Esophagus squamous epithelium (tissue), 5 donors: ENCODE measurements at places on chromosomes 12 and 14. TPM values are rescaled to one million over a fixed set of nuclear protein-coding genes. Genes with fewer than 3 reads are reported as not detected.
A peak's percentile ranks its signal among the peaks of the same experiment; 100 is the strongest.

DNA sequence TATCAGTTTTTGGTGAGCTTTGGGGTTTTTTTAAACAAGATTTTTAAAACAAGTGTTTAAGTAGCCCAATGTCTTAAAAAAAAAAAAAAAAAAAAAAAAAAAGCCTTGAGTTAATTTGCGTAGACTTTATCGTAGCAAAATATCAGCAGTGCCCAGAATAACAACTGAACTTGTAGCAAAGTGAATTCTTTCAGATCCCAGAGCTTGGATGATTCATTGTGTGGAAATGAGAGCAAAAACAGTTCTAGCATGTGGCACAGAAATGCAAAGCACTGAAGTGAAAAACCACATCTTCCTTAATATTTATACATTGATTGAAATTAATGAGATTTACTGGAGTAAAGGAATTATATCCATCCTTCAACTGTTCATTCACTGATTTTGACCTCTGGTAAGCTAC, 258.1 kb downstream of the EGLN3 start:
- no peak for DNase-seq

DNA sequence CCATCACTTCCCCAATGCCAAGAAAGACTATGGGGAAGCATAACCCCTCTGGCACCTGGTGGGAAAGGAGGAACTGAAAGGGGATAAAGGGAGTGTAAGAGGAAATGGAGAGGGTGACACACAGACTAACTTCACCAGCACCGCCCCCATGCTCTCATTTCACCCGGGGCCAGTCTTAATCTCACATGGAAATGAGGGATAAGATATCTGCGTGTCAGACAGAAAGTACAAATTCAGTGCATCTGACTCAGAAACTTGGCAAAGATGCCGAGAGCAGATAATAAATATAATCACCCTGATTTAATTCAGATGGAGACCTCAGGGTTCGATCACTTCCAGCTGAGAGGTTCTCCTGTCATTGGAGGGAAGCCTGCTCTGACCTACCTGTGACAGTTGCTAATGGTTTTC, 191.6 kb downstream of the DUSP6 start:
- DNase-seq = no peak

DNA sequence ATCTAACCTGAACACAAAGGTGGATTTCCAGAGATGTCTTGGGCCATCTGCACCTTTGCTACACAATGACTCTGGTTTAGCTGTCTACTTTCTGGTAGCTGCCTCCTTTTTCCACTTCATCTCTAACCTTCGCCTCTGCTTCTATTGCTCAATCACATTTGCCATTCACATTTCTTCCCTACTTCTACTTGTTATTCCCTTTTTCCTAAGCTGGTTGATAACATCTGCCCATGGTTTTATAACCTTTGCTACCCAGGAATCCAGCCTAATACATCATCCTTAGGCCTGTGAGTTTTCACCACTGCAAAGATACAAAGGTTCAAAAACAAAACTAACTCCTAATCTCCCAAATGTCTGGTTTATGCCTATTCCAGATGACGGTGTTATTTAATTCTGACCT, 13.2 kb downstream of the SPPL3 start:
- DNase-seq = no peak

DNA sequence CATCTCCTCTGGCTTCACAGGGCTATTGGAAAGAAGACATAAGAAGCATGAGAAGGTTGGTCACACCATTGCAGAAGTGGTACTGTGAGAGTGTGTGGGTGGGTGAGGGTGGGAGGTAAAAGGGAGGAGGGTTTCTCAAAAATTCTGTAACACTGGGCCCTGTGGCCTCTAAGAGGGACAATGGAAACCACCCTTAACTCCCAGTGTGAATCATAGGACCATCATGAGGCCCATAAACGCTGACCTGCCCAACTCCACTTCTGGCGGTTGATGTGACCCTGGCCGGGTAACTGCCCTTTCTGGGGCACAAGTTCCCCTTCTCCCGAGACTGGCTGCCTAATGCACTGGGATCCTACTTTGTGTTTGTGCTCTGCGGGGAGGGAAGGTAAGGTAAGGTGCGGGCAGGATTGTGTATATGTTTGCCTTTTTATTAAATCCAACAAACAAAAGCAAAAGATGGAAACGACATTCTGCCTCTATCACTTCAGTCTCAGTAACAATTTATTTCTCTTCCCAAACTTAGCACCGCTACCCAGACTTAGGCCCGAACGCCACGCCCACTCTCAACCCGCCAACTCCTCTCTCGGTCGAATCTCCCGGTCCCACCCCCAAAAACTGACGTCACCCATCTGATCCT, 551 bp downstream of the METTL1 start:
- peak; percentile 53 for DNase-seq

DNA sequence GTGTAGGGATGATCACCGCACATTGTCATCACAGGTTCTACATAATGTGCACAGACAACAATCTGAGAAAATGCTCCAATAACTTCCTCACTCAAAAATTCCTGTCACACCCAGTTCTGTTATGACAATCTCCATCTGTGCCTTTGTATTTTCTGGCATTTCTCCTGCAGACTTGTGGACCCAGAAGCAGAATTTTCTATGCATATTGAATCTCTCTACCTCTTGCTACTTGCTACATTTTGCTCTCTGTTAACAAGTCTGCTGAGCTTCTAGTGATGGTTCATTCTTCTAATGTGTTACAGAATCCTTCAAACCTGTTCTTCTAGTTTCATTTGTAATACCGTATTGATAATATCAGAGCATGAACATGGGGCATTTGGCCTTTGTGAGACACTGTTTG, 127.8 kb upstream of the PTPRQ start:
- DNase-seq = no peak

GRCh38 chr14:92906823-92907222, 16.1 kb upstream of the CHGA start:
- DNase-seq = no peak

- no peak for DNase-seq
Observed at GRCh38 chr14:93976477-93977057, at the start of gene ASB2. ASB2 (minus strand) TSS chr14:93976570; CDS start chr14:93964539, 12,031 bp downstream.

The GLIPR1L2 gene
- 0.29 TPM for total RNA-seq
